ENCODE measurements at places on chromosomes 2 and 18. TPM values are rescaled to one million over a fixed set of nuclear protein-coding genes. Genes with fewer than 3 reads are reported as not detected.

MAP2 gene
- not detected for total RNA-seq

BIN1 gene
- 11.1 TPM for total RNA-seq

ATG16L1 gene
- 30.8 TPM for total RNA-seq

SCN7A gene
- total RNA-seq = not detected

CCNYL1 gene
- 43.0 TPM for total RNA-seq

GREB1L gene
- 7.6 TPM for total RNA-seq

TAF1B gene
- 70.7 TPM for total RNA-seq

CASP10 gene
- 2.8 TPM for total RNA-seq

DNA sequence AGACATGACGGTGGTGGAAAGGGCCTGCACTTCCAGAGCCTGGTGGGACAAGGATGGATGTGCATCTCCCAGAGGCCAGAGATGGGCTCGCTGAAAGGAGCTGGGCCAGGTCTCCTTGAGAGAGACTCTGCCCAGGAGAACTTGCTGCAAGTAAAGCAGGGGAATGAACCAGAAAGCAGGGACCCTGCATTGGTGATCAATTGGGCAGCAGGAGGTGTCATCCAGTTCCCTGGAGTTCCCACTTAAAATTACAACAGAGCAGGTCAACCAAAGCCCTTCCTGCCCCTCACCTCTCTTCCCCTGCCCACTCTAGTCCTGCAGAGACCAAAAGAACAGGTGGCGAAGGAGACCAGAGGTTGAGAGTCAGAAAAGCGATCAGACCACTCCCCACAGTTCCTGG, 69.7 kb upstream of the CAB39 start:
- DNase-seq = no peak

- no peak for DNase-seq
Observed at GRCh38 chr2:121237336-121237979, 47.5 kb downstream of the TFCP2L1 start.

GRCh38 chr2:121960251-121960650, 204.8 kb downstream of the TSN start:
- DNase-seq = no peak

- peak; percentile 88 for DNase-seq
Observed at GRCh38 chr2:74379851-74380789, at the start of gene DCTN1. DCTN1 (minus strand) TSS chr2:74380311; CDS start chr2:74380037, 274 bp downstream.

- DNase-seq = no peak
Observed at GRCh38 chr18:10488017-10488416, 33.6 kb downstream of the APCDD1 start.

- DNase-seq = peak; percentile 49
Observed at GRCh38 chr2:205675861-205676516, 6.3 kb upstream of the NRP2 start.

DNA sequence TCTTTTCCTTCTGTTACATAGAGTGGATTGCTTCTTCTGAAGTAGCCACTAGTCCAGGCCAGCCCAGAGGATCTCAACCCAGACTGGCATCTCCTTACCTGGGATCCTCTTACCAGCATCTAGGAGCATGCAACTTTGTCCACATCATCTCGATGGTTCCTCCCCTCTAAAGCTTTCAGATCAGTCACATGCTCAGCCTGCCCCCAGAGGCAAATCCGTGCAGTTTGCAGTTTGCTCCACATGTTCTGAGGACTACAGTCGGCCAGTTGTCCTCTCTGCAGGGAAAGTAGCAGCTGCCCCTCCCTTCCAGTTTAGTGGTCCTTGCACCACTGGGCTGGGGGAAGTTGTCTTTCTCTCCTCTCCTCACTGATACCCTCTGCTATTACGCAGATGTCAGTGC, 259.8 kb upstream of the APCDD1 start:
- DNase-seq = no peak

GRCh38 chr2:100403722-100404121, 13.7 kb downstream of the CHST10 start:
- no peak for DNase-seq

GRCh38 chr2:3001615-3002560, 375.7 kb downstream of the EIPR1 start:
- peak; percentile 43 for DNase-seq

GRCh38 chr2:41204315-41204714, 752.4 kb upstream of the SLC8A1 start:
- no peak for DNase-seq

- no peak for DNase-seq
Observed at GRCh38 chr18:3578621-3579020, 128.6 kb downstream of the TGIF1 start.

DNA sequence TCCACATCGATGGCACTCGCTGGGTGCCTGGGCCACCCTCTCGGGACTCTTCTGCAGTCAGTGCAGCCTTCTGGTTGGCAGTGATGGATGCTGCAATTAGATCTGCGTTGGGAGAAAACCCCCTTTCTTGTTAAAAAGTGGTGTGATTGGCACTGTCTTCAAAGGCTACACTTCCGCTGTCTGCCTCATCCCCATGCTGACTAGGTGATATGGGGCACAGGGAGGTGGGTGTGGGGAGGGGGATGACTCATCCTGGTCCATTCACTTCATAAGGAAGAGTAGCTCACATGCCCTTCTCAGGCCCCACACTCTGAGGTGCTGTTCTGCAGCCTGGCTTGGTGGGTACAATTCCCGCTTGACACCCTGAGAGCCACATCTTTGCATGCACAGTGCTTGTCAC, 77.4 kb downstream of the THNSL2 start:
- DNase-seq = no peak

- no peak for DNase-seq
Observed at GRCh38 chr2:29108225-29108624, 7.0 kb upstream of the CLIP4 start.

GRCh38 chr18:63705401-63705800, 2.6 kb downstream of the SERPINB11 start:
- DNase-seq = no peak

GRCh38 chr2:112803691-112804521, 19.6 kb upstream of the IL1A start:
- no peak for DNase-seq

DNA sequence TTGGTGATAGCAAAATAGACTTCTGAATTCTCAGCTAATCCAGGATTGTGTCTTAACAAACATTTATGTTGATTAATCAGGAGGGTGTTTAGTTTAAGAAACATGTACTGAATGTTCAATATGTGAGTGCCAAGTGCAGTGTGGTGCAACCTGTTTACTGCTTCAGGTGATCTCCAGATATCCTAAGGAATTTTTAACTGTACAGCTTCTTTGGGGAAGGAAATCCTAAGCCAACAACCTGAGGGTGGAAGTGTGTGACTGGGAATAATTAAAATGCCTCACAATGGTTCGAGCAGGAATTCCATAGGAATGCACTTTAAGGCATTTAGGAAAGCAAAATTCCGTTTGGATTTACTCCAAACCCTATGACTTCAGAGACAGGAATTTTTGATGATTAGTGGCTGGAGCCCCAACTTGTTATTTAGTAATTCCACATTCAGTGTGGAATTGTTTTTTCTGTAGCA, 16.4 kb downstream of the CRIM1 start:
- DNase-seq = peak; percentile 34

- DNase-seq = peak; percentile 46
Observed at GRCh38 chr2:42238644-42239288, 69.6 kb downstream of the EML4 start.

DNA sequence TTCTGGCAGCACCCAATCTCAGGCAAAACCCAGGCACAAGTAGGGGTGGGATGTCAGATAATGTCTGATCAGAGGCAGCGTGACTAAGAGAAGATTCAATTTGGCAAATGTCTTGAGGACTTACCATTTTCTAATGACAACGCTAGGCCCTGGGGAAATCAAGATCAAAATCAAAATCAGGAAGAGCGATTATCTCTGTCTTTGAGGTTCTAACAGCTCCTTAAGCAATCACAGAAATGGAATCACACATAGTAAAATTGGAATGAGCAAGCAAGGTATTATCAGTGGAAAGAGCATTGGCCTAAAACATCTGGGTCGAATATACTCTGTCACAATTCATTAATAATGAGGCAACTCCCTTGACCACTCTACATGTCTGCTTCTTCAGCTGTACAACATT, 8.6 kb upstream of the SERPINB2 start:
- no peak for DNase-seq
